ENCODE measurements at places on chromosomes 3 and 15.

DNA sequence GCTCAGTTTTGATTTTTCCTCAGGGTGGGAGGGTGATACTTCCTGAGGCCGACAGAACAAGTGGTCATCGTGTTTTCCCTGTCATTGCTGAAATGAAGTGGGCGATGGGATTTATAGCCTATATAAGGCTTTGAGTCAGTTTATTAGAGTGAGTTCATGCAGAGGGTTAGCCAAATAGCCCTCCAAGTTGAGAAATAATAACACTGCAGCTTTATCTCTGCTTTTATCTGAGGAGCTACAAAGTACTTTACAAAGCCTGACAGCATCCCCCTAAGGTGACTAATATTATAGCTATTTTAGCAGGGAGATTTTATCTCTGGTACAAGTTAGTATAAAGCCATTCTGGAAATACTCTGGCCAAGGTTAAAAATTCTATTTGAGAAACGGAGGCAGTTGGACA is 389.6 kb downstream of the MFSD1 start:
- no peaks in the 10 kb centered on the region for H3K36me3 ChIP-seq
- H3K27ac ChIP-seq, result no peak overlapping the region
- DNase-seq, result no peak
- no peaks in the 10 kb centered on the region for H3K4me1 ChIP-seq
- H3K27me3 ChIP-seq, result no peaks in the 10 kb centered on the region

DNA sequence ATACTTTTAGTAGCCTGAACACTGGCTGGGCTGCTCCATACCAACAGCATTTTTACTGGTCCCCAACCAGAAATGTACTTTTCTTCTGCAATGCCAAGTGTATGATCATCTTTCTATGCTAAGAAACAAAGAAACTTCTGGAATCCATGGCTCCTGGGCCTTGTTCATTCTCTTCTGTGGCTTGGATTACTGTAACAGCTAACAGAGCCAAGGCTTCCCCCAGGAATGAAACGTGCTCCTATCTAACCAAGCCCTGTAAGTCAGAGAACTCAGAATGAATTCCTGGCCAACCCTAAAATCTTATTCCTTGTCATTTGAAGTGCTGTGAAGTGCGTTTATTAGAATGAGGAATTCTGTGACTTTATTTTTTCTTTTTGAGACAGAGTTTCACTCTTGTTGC is 102.9 kb upstream of the RAD18 start:
- no peak overlapping the region for H3K4me3 ChIP-seq
- no peaks in the 10 kb centered on the region for H3K36me3 ChIP-seq
- no peaks in the 10 kb centered on the region for H3K27me3 ChIP-seq

DNA sequence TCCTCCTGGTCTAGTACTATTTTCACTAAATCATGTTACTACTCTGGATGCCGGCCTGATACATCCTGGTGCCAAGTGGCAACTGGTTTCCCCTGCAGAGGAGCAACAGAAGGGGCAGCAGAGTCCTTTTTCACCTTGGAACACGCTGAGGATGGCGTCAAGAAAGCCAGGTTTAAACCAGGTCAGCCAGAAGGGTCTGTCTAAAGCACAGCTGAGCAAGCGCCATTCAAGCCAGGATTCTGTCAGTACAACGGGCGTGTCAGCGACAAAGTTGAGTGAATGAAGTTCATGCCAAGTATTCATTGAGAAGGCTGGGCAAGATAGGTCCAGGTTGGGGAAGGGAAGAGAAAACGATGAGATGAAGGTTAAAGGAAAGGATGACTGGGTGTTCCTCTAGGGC is 88.2 kb downstream of the FBN1 start:
- H3K27me3 ChIP-seq, result no peaks in the 10 kb centered on the region
- H3K27ac ChIP-seq, result no peak overlapping the region
- DNase-seq, result no peak
- peaks cover 13% of the 10 kb centered on the region for H3K4me1 ChIP-seq
- no peaks in the 10 kb centered on the region for H3K36me3 ChIP-seq

DNA sequence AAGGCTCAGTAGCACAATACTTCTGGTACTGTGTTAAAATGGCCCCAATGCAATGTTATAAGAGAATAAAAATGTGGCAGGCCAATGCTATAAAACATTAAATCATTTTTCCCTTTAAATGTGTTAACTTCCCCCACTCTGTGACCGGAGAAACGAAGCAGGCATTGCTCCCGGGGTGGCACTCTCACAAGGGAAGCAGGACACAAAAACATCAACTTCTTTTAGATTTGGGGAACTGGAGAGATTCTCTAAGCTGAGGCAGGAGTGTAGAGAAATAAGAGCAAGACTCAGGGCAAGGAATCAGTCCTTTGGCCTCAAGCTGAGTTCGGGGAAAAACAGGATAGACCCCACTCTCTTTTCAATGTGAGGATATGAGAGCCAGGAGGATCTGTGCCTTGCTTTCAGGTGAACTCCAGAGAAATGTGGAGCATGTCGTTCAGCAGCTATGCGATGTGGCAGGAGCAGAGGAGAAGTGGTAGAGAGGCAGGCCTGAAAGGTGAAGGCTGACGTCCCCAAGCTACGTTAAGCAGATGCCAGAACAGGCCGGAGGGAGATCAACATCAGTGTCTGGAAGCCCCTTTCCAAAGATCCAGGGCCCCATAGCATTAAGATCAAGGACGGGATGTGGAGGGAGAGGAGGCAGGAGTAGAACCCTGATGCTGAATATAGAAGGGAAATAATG is 160.2 kb downstream of the PLD1 start:
- no peaks in the 10 kb centered on the region for H3K27me3 ChIP-seq
- H3K27ac ChIP-seq, result peak overlapping the region; percentile 13
- H3K4me1 ChIP-seq, result peaks cover 6% of the 10 kb centered on the region
- DNase-seq, result no peak
